Amniotic stem cell (primary cell): ENCODE measurements at places on chromosomes 5 and 9.

GRCh38 chr9:116072046-116072445 lies 81.5 kb upstream of the PAPPA start:
- DNase-seq: no peak

- no peak for DNase-seq
Measured at GRCh38 chr5:139650689-139651042, 2.5 kb downstream of the CXXC5 start.

DNA sequence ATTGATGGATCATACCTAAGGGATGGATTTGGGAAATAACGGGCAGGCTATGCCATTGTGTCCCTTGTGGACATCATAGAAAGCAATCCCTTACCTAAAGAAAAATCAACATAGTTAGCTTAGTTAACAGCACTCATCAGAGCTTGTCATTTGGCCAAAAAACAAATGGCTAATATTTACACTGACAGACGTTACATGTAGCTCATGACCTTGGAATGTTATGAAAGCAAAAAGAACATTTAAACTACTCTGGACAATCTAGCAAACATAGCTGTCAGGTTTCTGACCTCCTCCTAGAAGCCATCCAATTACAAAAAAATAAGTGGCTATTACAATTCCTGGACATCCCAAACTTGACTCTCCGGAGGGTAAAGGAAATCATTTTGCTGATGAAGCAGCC lies 23.8 kb downstream of the TMEM232 start:
- no peak for DNase-seq

GRCh38 chr5:45694971-45695803 lies 993 bp downstream of the HCN1 start:
- no peak for DNase-seq

DNA sequence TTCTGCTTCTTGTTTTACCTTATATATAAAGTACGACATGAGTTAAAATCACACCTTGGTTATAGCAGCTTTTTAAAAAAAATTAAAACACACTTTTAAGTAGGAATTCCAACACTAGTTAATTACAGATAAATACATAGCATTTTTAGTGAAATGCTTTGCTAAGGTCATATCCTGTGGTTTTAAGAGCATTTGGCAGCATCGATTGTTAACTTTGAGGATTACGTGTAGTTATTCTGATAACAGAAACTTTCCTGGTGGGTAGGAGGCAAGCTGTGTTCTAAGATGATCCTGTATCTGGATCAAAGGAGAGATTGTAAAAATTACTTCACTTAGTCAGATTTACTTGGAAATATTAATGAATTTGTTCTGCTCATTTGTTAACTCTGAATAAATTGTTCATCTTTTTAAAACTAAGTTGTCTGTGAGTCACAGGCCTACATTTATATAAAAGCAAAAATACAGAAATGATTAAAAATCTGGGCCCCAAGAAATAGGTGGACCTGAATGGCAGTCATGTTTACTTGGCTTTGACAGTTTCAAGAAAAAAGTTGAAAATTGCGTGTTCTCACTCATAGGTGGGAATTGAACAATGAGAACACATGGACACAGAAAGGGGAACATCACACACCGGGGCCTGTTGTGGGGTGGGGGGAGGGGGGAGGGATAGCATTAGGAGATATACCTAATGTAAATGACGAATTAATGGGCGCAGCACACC lies 58.3 kb downstream of the TRIO start:
- no peak for DNase-seq

DNA sequence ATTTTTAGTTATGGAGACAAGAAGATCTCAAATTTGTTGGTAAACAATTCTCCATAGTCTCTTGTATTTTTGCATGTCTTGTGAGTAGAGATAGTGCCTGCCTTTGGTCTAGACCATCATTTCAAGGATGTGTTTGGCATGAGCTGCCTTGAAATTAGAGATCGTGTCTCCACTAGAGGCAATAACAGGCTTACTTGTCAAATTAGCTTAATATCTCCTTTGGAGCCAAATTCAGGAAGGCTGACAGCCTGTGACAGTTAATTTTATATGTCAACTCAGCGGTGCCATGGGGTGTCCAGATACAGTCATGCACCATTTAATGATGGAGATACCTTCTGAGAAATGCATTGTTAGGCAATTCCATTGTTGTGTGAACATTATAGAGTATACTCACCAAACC lies 24.8 kb upstream of the PRDM9 start:
- DNase-seq: no peak

DNA sequence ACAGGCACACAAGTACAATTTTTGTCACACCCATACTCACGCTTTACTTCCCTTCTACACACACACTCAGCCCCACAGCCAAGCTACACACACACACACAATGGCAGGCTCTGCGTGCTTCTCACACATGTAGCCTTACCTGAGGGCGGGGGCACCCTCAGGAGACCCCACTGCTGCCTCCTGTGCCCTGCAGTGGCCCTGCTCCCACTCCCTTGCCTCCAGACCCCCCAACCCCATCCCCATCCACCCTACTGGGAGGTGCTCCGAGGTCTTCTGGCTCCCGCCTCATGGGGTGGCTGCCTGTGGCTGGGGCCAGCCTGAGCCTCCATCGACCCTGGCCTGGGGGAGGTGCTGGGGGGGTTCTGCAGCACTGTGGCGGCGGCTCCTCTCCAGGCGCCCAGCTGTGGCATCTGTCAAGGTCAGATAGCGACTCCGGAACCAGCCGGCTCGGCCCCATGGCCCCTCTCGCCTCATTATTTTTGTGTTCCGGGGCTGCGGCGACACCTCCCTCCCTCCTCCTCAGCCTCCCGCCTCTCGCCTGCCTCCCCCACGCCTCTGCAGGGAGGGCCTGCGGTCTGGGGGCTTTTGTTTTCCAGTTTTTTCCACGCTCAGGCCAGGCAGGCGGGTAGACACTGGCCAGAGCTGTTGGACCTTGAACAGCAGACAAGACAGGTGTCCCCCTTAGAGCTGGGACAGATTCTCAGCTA lies 21.7 kb downstream of the CXXC5 start:
- no peak for DNase-seq

DNA sequence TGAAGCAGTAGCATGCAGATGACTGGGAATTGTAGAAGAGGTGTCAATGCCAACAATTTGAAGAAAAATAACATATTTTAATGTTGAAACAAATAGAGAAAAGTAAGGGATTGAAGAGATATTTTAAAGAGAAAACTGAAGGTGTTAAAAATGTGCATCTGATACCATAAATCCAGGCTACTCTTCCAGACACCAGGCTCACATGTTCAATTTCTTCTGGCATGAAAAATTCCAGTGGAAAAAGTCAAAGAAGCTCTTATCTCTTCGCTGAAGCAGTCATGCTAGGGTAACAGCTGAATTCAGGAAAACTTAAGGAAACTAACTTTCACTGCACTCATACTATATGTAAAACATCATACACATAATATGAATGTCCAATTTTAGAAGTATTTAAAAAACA lies 335.0 kb downstream of the PDE4D start:
- DNase-seq: no peak

- DNase-seq: no peak
Measured at GRCh38 chr5:10563110-10563944, 543 bp upstream of the ANKRD33B start.

DNA sequence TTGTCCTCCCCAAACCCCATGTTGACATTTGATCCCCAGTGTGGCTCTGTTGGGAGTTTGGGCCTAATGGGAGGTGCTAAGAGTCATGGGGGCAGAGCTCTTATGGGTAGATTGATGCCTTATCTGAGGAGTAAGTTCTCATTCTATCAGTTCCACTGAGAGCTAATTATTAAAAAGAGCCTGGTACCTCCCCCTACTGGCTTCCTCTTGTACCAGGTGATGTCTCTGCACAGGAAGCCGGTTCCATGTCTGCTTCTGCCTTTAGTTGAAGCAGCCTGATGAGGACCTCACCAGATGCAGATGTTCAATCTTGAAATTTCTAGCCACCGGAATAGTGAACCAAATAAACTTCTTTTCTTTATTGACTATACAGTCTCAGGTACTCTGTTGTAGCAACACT lies 10.8 kb downstream of the GABRB2 start:
- DNase-seq: no peak

DNA sequence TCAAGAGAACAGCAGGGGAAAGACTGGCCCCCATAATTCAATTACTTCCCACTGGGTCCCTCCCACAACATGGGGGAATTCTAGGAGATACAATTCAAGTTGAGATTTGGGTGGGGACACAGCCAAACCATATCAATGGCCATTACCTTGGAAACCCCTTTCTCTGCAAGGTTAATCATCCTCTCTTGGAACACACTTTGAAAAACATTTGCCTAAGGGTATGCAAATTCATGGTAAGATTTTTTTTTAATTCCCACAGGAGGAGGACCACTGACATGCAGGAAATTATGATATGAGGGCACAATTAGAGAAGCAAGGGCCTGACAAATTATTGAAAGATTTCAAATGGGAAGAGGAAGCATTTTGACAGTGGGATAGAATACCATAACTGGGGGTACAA lies 61.7 kb upstream of the NIPAL4 start:
- DNase-seq: no peak

GRCh38 chr5:36720688-36721087 lies 114.3 kb downstream of the SLC1A3 start:
- DNase-seq: no peak

GRCh38 chr5:161400583-161400982 lies 145.9 kb downstream of the GABRB2 start:
- DNase-seq: no peak

DNA sequence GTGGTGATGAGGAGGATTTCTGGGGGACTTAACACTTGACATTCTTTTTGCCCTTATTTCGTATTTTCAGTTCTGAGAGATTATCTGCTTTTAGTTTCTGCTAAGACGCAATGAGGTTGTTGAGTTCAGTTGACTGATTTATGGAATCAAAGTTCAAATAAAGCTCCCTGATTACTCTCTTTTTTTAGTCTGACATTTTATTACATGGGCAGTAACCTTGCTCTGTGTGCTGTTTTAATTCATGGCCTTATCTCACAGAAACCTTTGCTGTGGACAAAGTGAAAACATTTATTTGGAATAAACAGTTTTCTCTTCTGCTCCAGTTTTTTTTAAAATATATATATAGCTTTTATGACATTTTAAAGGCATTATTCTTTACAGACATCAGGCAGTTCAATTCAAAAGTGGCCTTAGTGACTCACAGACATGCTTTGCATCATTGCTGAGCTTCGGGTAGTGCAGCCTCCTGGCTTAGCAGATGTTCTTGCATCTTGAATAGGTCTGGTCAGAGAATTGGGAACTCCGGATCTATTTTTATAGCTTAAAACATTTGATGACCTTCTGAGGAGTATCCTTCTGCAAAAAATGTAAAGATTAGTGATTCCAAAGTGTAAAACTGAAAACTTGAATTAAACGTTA lies 162.9 kb downstream of the FAM170A start:
- no peak for DNase-seq

DNA sequence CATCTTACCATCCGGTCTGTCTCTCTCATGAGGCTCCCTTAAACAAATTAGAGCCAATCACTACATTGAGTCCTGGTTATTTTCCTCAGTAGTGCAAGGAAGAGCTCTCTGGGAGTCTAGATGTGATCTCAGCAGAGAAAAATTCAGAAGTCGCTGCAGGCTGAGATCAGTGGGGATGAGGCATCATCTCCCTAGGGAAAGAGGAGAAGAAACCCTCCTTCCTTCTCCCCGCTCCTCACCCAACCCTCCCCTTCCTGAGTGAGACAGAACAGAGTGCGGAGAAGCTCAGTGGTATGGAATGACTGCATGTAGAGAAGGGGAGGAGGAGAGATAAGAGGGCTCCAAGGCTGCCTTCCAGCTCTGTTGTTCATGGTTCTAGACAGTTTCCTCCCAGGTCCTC lies 80.5 kb downstream of the PAPPA start:
- peak; percentile 91 for DNase-seq

GRCh38 chr5:129377504-129377903 lies 82.6 kb upstream of the ADAMTS19 start:
- no peak for DNase-seq

- DNase-seq: no peak
Measured at GRCh38 chr9:71721855-71722254, 46.5 kb downstream of the CEMIP2 start.

DNA sequence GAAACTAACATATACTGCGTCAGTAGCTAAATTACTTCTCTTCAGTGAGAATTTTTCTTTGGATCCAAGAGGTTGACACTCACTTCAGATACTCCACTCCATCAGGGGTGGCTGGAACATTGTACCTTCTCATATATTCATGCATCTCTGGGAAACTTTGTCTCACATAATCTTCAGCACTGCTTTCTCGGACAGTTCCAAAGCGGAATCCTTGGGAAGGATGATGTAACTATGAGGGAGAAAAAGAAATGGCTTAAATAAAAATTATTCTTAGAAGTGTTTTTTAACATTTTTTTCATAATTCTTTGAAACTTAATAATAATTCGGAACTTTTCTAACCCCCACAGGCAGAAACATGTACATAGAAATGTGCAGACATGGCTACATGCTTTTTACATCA lies 33.4 kb upstream of the PPP3R2 start:
- DNase-seq: no peak
